ENCODE measurements at places on chromosomes 5 and 9. TPM values are rescaled to one million over a fixed set of nuclear protein-coding genes. Genes with fewer than 3 reads are reported as not detected.
A peak's percentile ranks its signal among the peaks of the same experiment; 100 is the strongest.

DNA sequence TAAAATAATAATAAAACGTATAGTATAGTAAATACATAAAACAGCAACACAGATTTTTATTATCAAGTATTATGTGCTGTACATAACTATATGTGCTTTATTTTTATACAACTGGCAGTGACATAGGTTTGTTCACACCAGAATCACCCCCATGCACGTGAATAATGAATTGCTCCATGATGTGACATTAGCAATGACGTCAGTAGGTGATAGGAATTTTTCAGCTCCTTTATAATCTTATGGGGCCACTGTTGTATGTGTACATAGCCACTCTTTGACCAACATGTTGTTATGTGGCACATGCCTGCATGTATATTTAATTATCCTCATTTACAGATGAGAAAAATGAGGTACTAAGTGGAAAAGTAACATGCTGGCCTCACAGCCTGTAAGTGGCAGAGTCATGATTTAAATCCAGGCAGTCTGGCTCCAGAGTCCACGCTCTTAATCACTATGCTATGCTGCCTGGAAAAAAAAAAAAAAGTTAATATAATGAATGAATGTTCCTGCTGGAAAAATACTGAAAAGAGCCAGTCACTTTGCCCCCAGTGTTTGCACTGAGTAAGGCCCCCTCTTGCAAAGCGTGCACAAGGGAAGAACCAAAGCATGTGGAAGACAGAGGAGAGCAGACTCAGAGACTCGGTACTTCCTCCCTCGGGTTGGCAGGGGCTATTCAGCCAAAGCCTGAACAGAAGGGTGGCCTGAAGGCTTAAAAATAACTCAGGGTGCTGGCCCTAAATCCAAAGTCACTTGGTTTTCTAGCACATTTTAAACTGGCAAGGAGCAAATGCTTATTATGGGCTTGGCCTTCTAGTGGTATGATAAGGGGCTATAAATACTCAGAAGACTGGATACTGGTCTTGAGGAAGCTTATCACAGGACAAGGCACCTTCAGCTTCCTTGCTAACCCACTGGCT lies 206.8 kb downstream of the GLIS3 start:
- DNase-seq: no peak

GRCh38 chr5:138385660-138386059 lies 33.2 kb downstream of the KDM3B start:
- DNase-seq: no peak

DNA sequence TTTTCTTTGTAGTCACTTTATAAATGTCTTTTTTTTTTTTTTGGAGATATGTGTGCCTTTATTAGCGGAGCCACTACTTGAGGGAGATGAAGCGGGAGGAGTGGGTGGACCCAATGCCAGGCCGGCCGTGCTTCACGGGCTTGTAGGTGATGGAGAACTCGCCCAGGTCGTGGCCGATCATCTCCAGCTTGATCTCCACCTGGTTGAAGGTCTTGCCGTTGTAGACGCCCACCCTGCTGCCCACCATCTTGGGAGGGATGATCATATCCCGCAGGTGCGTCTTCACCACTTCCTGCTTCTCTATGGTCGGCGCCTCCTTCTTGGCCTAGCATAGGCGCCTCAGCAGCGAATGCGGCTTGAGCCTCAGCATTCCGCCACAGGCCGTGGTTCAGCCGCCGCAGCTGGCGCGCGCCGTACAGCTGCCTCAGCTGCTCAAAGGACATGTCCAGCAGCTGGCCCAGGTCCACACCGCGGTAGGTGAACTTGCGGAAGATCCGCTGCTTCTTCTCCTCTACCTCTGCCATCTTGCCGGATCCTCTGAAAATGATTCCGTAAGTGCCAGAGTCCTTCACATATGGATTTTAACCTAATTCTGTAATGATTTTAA lies 1095.6 kb downstream of the MAT2B start:
- no peak for DNase-seq

DNA sequence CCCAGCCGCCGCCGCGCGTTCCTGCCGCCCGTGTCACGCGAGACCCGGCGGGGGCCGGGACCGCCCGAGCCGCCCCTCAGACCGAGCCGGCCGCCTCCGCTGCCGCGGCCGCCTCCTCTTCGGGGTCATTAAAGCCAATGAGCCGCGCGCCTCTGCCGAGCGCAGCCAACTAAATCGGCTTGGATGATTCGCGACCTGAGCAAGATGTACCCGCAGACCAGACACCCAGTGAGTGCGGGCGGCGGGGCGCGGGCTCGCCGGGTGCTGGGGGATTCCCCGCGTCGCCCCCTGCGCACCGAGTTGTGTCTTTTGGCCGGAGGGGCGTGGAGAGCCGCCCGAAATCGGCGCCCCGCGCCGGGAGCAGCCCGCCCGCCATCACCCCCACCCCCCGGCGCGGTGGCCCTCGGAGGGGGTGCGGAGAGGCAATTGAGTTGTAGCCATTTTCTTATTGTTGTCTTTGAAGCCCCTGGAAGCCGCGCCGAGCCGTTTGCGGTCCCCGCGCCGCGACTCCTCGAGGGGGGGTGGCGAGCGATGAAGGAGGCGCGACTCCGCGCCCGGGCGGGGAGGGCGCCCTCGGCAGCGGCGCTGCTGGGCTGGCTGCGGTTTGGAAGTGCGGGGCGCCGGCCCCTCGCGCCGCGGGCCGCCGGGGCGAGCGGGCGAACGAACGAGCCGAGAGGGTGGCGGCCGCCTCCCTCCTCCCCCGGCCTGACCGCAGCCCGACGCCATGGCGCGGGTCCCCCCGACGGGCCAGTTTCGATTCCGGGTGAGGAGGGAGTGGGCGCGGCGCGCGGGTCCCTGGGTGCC lies 1.0 kb downstream of the TLE4 start:
- DNase-seq: no peak

- DNase-seq: no peak
These were observed 1072.3 kb downstream of the MAT2B start for GRCh38 chr5:164577742-164578141.

- no peak for DNase-seq
These were observed 408.9 kb upstream of the MPDZ start for GRCh38 chr9:13688223-13688989.

- no peak for DNase-seq
These were observed 164.0 kb upstream of the ZNF608 start for GRCh38 chr5:124910354-124911016.

DNA sequence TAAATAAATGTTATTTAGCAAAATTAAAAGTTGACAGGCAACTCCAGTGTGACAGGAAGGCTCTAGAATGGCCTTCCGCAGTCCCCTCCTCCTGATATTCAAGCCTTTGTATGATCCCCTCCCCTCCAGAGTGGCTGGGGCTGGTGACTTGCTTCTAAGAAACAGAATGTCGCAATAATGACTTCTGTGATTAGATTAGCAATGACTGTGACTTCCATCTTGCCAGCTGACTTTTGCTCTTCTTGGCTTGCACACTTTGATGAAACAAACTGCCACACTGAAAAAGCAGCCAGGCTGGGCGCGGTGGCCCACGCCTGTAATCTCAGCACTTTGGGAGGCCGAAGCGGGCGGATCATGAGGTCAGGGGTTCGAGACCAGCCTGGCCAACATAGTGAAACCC lies 106.5 kb upstream of the LARP1 start:
- no peak for DNase-seq

DNA sequence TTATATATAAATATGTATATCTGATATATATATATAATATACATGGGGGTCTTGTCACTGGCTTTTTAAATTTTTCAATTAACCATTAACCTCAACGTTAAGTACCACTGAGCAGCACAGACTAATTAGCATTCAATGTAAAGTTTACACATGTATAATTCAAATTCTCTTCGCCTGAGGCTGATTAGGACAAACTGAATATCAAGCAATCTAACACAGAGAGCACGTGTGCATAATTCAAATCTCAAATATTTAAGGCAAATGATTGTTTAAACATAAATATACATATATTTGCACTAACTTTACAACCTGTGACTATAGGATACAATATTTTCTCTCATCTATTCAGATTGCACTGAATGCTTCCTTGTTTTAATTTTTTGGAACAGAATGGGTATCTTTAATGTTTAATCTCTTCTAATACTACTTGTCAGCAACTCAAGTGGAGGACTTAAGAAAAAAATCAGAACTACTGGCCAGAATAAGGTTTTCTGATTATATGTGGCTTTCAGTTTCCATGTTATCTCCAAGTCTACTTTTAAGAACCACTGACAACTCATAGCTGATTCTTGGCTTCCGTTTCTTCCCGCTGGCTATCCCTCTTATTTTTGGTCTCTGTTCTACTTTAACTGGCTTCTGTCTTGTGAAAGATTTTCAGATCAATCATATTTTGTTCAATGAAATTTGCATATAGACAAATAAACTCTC lies 204.8 kb downstream of the MLLT3 start:
- no peak for DNase-seq

GRCh38 chr5:55966284-55966683 lies 28.5 kb downstream of the IL6ST start:
- DNase-seq: no peak

DNA sequence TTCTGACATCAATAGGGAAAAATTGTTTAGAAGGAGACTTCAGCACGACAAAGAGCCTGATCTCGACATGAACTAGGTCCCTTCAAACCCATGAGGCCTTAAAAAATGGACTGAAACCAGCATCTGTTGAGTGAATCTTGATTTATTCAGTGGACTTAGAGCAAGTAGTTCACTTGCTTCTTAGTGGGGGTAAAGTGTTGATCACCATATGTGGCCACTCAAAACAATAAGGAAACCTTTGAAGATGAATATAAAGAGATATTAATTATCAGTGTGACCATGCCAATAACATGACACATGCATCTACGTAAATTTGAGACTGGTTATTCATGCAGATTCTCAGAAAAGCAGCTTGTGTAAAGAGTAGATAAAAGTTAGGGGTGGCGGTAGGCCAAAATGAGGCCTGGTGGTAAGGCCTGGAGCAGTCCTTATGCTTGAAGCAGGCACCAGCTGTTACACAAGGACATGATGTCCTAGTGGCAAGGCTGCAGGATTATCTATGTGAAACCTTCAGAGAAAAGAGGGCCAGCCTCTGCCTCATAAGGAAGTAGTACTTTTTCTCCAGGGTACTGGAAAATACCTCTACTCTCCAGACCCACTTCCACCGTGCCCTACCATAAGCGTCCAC lies 61.3 kb downstream of the S1PR3 start:
- no peak for DNase-seq

GRCh38 chr9:120927269-120928014 lies 846 bp upstream of the TRAF1 start:
- no peak for DNase-seq

- DNase-seq: no peak
These were observed 154.7 kb upstream of the ANKH start for GRCh38 chr5:15026011-15026893.

GRCh38 chr5:58640011-58640410 lies 57.1 kb downstream of the RAB3C start:
- no peak for DNase-seq

- DNase-seq: no peak
These were observed 423.9 kb downstream of the DMRT2 start for GRCh38 chr9:1473956-1474634.

- peak; percentile 72 for DNase-seq
These were observed 10.9 kb upstream of the GADD45G start for GRCh38 chr9:89593727-89594427.

GRCh38 chr9:33782395-33783152 lies 12.8 kb upstream of the PRSS3 start:
- no peak for DNase-seq

DNA sequence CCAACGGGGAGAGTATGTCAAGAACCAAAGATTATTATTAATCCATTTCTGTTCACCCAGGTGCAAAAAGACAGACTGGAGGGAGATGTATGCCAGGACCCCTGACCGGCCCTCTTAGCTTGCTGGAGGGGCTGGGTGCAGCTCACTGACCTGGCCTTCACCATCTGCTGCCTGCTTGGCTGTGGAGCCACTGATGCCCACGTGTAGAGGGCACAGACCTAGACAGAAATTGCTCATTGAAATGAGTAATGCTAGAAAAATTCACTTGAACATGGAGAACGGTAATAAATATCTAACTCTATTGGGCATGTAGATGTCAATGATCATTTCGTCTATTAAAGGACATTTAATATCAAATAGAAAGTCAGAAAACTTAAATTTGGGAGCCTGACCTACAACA lies 58.8 kb upstream of the ERCC6L2 start:
- DNase-seq: no peak

DNA sequence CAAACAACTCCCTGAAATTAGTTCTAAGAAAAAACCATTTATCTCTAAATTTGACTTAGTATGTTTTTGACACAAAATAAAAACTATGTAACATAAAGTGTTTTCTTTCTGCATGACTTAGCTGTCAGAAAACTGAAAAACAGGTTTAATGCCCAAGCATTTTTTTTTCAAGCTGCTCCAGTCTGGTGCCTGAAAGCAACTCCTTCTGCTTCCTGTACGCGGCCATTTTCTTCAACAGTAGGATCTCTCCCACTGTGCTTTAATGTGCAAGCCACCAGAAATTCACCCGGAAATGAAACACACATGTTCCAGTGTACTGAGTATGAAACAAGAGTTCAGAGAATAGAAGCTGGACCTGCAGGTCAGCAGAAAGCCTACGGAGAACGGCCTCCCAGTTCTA lies 161.2 kb downstream of the MED27 start:
- no peak for DNase-seq

DNA sequence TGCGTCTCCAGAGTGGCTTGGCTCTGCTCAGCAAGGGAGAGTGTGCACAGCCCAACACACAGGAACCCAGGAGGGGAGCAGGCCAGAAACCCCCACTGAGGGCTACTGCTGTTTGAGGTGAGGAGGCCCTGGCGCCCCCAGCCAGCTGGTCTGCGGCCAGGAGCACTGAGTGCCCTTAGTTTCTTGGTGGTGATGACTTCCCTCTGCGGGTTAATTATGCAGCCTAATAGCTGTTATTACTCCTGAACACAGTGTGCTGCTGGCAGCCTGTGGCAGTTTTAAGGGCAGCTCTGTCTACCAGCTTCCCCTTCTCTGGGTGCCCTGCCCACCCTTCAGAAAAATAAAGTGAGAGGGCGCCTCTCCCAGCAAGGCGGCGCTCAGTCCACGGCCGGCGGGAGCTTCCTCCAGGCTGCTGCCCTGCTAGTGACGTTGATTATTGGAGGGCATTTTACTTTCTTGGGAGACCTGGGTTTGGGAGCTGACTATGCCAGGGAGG lies 19.2 kb downstream of the GADD45G start:
- no peak for DNase-seq

- no peak for DNase-seq
These were observed 71.4 kb upstream of the MOCS2 start for GRCh38 chr5:53180991-53181390.

Gene SLC22A5
- 11.9 TPM for total RNA-seq

Gene IL3
- total RNA-seq: not detected

Gene TRIP13
- 73.9 TPM for total RNA-seq

Gene SMIM33
- not detected for total RNA-seq

Gene RABL6
- 242 TPM for total RNA-seq

Gene IPO11
- 15.1 TPM for total RNA-seq

Gene SH3TC2
- 19.9 TPM for total RNA-seq

Gene GPX8
- 0.37 TPM for total RNA-seq

Gene PCDHA4
- not detected for total RNA-seq

Gene C9
- total RNA-seq: not detected

Gene PTGS1
- 3.9 TPM for total RNA-seq
